ENCODE measurements at places on chromosomes 2 and 18. TPM values are rescaled to one million over a fixed set of nuclear protein-coding genes. Genes with fewer than 3 reads are reported as not detected.

DNA sequence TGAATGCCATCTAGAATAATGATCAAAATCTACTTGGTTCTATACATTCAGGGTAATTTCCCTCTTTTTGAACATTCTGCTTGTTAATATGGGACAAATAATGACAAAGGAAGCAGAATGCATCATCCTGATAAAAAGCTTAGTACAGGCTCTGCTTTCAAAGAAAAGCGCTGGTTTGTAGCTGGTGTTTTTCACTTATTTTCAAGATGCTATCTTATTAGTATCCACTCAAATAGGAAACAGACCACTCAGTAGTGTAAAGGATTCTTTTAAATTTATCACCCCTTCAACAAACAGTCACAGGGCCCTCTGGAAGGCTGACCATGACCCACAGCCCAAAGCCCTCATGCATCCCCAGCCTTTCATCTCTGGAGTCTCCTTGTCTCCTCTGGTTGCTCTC, 18.0 kb upstream of the AFF3 start:
- DNase-seq, result no peak

- no peak for DNase-seq
These were observed 187.8 kb upstream of the RAB6C start for GRCh38 chr2:129791712-129792111.

GRCh38 chr2:239307221-239307569, 93.6 kb downstream of the HDAC4 start:
- no peak for DNase-seq

Gene RTTN
- 15.8 TPM for total RNA-seq

DNA sequence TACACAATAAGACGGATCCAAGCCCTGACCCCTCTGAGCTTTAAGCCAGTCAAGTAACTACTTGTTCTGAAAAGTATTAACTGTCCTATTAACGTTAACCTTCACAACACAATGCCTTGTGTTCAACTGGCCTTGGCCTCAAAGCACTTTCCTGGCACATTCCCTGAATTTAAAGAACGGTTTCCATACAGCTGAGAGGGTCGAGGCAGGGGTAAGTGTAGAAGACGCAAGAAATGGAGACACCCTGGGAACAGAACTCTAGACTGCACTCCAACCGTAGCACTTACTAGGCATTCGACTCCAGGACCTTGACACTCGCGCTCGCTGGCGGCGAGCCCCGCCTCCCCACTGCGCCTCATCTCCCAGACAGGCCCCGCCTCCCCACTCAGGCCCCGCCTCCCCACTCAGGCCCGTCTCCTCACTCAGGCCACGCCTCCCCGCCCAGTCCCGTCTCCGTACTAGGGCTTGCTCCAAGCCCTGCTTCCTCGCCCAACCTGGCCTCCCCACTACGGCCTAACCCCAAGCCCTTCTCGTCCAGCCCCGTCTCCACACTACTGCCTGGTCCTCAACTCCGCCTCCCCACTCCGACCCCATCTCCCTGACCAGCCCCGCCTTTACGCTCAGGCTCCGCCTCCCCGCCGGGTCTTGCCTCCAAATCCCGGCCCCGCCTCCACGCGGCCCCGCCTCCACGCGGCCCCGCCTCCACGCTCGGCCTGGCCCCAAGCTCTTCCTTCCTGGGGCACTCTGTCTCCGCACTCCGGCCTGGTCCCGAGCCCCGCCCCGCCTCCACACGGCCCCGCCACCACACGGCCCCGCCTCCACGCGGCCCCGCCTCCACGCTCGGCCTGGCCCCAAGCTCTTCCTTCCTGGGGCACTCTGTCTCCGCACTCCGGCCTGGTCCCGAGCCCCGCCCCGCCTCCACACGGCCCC, 887 bp upstream of the TMEM87B start:
- peak; percentile 95 for DNase-seq

DNA sequence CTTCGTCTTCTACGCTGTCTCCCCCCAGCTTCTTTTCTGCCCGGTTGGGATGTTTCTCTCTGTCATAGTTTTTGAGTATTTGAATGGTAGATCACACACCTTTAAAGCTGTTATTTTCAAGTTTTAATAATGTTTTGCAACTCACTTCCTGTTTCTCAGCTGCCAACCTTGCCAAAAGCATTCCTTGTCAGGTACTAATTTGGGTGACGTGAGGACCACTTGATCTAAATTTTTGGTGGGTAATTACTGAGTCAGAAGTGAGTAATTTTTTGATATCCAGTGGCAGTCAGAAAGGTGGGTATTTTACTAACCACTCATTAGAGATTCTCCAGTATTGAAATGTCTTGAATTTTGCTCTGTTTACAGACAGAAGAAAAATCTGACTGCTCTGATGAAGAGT, 852.4 kb upstream of the FANCL start:
- DNase-seq, result no peak

Gene MERTK
- 12.3 TPM for total RNA-seq

GRCh38 chr2:52181080-52181479, 1149.1 kb upstream of the NRXN1 start:
- DNase-seq, result no peak

DNA sequence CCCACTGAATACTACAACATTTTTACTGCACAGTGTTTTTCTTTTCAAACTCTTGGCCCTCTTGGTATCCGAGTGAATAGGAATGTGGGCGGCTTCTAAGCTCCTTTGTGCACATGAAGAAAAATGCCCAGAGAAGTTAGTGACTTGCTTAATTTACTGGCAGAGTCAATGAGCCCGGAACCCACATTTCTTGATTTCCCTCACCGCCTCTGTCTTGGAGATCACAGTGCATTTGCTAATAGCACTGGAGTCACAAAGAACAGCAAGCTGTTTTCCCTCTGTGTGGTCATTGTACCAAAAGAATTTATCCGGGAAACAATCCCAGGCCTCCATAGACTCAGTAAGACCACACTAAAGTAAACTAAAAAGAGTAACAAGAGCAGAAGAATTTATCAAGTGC, 18.9 kb downstream of the STON1 start:
- DNase-seq, result no peak

- no peak for DNase-seq
These were observed 191.7 kb downstream of the NDUFA10 start for GRCh38 chr2:239833269-239834109.

Gene EFHD1
- 1.6 TPM for total RNA-seq

Gene COL5A2
- total RNA-seq, result 243 TPM

GRCh38 chr18:8424917-8425725, 184.1 kb upstream of the RAB12 start:
- DNase-seq, result no peak

- DNase-seq, result peak; percentile 33
These were observed 634 bp downstream of the CREB1 start for GRCh38 chr2:207530160-207531031.

Gene MAP3K19
- total RNA-seq, result not detected

GRCh38 chr2:42835577-42836371, 43.4 kb upstream of the HAAO start:
- DNase-seq, result no peak

DNA sequence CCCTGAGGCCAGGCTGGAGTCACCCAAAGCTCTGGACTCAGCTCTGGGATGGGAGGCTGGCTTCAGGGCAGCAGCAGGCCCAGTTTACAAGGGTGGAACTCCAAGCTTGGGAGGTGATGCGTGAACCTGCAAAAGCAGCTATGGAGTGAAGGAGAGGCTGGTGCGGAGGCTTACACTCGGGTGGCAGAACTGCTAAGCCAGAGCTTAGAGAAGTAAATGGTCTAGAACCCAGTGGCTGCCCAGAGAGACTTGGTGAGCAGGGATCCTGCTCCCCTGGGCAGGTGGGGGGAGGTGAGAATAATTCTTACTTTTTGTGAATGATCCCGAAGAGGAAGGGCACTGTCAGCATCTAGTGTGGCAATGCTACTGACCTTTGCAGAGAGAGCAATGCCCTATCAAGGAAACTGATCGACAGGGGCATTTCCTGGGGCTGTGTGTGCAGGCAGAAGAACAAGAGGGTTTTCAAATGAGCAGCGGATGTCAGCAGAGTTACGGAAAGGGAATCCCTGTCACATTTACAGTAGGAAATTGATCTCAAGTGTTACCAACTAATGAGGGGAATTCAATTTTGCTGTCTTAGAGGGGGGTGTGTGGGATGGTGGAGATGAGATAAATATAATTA, 80.4 kb downstream of the TGFA start:
- peak; percentile 38 for DNase-seq

DNA sequence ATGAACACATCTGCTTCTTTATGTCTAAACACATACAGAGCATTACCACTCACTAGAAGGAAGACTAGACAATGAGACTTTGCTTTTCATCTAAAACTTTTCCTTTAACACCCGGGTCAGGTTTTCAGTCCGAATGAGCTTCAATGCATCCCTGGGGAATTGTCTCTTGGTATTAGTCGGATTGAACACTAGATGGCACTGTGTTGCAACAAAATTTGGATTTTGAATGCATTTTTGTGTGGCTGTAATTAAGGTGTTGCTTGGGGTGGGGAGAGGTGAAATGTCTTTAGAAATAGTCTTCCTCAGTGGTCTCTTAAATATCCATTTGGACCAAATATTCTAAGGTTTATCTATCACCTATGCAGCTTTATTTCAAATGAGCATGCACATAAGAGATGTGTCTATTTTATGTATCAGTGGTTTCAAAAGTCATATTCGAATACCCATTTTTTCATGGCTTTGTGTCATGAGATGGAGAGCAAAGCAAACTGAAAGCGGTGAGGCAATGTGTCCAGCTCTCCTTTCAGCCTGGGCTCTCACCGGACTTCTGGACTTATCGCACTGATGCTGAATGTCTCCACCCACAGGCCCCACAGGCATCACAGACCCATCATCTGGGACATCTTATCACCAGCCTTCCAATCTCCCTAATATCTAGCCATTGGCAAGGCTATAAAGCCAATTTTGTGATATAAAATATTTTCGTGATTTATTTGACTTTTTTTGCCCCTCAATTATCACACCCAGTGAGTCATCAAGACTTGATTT, 510.3 kb downstream of the RNF144A start:
- DNase-seq, result peak; percentile 21

- DNase-seq, result no peak
These were observed 202.1 kb upstream of the RND3 start for GRCh38 chr2:150689590-150689989.

Gene ABCG5
- total RNA-seq, result not detected

Gene AGXT
- not detected for total RNA-seq

- DNase-seq, result no peak
These were observed 26.3 kb downstream of the MRPL35 start for GRCh38 chr2:86225581-86225980.

Gene MBP
- 9.7 TPM for total RNA-seq

GRCh38 chr2:8177566-8177965, 504.3 kb upstream of the ID2 start:
- no peak for DNase-seq

DNA sequence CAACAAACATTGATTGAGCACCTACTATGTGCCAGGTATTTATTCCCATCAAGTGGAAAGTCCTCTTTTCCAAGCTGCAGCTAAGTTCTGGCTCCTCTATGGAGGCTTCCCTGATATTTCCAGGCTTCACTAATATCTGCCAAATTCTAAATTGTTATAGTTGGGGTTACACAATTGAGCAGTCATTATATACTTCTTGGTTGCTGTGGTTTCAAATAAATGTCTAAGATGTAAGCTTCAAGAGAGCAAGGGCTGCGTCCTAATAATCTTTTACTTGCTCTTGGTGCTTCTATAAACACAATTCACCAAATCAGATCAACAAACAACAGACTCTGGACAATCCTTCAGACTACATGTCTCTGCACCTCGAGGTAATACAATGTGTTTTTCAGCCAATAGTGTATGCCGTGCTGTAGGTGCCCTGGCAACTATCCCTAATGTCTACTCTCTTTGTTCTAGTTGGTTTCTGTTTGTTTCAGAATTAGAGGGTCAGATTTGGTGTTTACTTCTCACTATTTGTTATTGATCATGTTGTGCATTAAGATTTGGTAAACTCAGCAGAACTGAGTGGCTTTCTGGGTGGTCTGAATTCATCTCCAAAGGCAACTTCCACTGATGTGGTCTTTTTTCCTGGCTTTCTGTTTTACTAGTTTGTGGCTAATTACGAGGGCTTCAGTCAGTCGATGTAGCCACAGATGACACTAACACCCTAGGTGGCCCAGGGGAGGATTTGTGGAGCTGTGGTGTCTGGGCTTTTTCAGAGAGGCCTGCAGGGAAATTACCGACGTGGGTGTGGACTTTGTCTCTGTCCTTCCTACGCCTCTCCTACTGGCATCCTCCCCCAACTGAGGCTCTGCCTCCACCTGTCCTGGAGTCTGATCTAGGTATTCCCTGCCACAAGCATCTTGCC, 50.4 kb downstream of the CDCA7 start:
- DNase-seq, result no peak

Gene OTX1
- 0.33 TPM for total RNA-seq

DNA sequence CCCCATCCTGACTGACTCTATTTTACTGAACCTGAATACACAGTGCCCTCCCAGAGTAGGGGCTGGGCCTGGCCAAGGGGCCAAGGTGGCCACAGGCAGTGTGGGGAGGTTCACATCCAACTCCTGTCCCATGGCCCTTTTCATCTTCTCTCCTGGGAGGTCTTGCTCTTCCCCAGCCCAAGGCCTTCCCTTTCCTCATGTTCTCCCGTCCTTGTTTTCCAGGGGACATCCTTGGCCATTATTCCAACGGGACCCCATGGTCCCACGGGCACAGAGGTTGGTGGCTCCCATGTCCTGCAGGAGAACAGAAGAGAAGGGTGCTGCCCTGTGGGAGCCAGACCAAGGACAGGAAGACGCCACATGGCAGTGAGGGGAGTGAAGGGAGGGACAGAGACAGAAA, 10.4 kb downstream of the MALL start:
- DNase-seq, result no peak

- DNase-seq, result no peak
These were observed 36.3 kb downstream of the MOGAT1 start for GRCh38 chr2:222707689-222708273.

Gene EMILIN1
- 2.1 TPM for total RNA-seq

Gene CYRIA
- 32.4 TPM for total RNA-seq

Gene INHA
- not detected for total RNA-seq

- no peak for DNase-seq
These were observed 391.5 kb upstream of the VWC2L start for GRCh38 chr2:214019229-214019972.

Gene OLA1
- 105 TPM for total RNA-seq

- no peak for DNase-seq
These were observed 11.8 kb upstream of the KCMF1 start for GRCh38 chr2:84959095-84959565.

GRCh38 chr2:27060323-27060722, 8.9 kb downstream of the AGBL5 start:
- no peak for DNase-seq

GRCh38 chr2:189069855-189070619, 95.9 kb downstream of the COL3A1 start:
- no peak for DNase-seq

- DNase-seq, result no peak
These were observed 366.2 kb downstream of the HRH4 start for GRCh38 chr18:24826605-24827004.

Gene SLC14A1
- total RNA-seq, result 0.36 TPM

DNA sequence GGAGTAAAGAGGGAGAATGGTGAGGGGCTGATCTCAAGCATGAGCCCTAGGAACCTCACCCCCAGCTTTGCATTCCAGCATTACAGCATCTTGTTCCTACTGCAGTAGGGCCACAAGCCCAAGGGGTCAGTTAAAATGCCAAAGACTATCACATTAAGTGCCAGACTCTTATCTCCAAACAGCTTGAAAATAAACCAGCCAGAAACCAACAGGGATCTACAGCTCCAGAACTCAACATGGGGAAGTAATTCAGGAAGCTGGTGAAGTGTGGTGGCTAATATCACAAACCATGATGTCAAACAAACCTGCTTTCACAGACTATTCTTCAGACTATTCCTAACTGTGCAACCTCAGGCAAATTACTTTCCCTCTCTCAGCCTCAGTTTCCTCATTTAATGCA, 278.3 kb downstream of the TNS1 start:
- no peak for DNase-seq
